Omental fat pad (tissue), 4 donors: ENCODE measurements at places on chromosomes 3 and 15. TPM values are rescaled to one million over a fixed set of nuclear protein-coding genes. Genes with fewer than 3 reads are reported as not detected.

PAQR5 gene
- 0.69 TPM for total RNA-seq

NME9 gene
- total RNA-seq, result not detected

ZNF660 gene
- total RNA-seq, result 3.5 TPM

GPR176 gene
- 8.6 TPM for total RNA-seq

ERICH6 gene
- not detected for total RNA-seq

UROC1 gene
- not detected for total RNA-seq

NDUFB5 gene
- total RNA-seq, result 107 TPM

PLA2G4E gene
- not detected for total RNA-seq

ZBED2 gene
- total RNA-seq, result not detected

ST3GAL6 gene
- total RNA-seq, result 19.4 TPM

CLDN1 gene
- 46.2 TPM for total RNA-seq

RARRES1 gene
- total RNA-seq, result 16.1 TPM

SNRPA1 gene
- 25.6 TPM for total RNA-seq

KNSTRN gene
- total RNA-seq, result 16.0 TPM
